ENCODE measurements at places on chromosomes 2 and 18.

- DNase-seq, result no peak
Measured at GRCh38 chr2:69083235-69083748, 70.3 kb downstream of the ANTXR1 start.

GRCh38 chr18:35247412-35248249 is 6.8 kb downstream of the ZNF397 start:
- no peak for DNase-seq

DNA sequence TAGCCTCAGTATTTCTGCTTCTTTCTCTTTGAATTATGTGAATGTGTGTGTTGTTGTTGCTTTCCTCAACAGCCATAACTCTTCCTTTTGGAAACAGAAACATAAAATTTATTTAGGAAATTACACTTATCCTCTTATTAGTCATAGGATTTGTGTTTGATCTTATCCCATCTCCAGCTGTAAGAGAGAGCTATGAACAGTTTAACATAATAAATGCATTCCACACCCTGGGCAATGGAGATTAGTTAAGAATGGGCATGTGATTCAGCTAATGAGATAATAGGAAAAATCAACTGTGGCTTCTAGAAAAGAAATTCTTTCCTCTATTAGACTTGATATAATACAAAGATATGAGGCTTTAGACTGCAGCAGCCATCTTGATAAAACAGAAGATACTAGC is 55.0 kb downstream of the SCN7A start:
- DNase-seq, result no peak

- DNase-seq, result no peak
Measured at GRCh38 chr2:230697676-230698075, 15.0 kb upstream of the CAB39 start.

- DNase-seq, result no peak
Measured at GRCh38 chr2:205714058-205714776, 31.9 kb downstream of the NRP2 start.

DNA sequence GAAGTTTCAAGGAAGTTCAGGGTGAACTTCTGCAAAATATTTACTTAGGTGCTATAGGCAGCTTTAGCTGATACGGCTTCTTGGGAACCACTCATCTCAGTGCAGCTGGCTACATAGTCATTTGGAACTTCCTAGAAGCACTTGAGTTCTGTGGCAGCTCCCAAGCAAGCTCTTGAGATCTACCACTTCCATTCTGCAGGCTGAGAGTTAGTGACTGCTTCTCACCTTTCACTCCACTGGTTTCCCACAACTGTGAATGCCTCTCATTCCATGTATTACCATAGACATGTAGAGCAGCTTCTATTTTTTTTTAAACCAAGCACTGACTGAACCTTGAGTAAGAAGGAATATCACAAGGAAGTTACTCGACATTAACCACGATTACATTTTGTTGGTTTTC is 994.1 kb upstream of the ACVR2A start:
- DNase-seq, result no peak

GRCh38 chr2:30349691-30350090 is 97.4 kb upstream of the LCLAT1 start:
- no peak for DNase-seq

DNA sequence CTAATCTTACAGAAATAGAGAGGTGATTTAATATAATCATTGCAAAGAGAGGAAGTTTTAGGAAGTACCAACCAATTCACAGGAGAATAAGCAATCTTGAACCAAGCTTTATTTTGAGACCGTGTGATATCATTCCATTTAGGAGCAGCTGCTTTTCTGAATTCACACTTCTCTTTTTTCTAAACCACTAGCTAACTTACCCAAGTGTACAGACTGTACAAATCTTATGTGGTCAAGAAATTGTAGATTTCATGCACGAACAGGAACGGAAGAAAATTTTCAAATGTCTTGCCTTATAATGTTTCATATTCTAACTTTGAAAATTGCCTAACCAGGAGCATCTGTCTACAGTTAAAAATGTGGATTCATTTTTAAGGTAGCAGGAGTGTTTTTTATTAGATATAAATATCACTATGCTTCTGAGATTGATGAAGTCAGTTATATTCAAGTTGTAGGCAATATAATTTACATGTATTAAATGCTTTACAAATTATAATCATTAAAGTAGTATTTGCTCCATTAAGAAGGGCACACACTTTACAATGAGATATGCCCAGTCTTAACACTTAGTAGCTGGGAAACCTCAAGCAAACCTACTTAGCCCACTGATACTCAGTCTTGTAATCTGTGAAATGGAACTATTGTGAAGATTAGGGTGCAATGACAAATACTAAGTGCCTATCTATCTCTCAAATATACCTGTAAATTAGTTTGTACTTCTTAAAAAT is 302.2 kb upstream of the STON1 start:
- no peak for DNase-seq

DNA sequence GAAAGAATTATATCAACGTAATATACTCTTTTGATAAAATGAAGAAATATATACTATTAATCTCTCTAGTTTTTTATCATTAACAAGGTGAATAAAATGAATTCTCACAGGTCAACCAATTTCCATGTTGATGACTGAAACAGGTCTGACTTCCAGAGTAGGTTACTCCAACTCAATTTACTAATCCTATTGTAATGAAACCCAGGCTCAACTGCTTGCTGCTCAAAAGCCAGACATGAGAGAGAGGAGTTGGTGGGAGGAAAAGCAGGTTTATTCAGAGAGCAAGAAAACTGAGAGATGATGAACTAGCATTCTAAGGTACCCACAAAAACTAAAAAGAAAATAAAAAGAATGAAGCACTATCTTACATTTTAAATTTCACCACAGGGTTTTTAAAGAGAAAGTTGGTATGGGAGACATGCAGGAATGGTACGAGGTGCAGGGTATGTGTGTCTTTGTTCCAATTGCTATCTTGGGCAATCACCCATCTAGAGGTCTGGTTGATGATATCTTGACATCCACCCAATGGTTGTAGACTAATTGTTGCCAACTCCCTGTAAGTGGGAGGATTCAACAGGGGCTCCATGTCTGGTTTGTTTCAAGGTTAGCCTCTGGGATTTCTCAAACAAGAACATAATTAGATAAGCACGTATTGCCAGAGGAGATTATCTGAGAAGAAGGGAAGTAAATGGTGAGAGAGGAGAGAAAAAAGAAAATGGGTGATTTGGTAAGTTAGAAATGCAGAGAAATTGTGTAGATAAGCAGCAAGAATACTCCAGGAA is 471.4 kb upstream of the REG3G start:
- DNase-seq, result no peak

GRCh38 chr18:76967721-76968472 is 145.5 kb downstream of the ZNF236 start:
- no peak for DNase-seq

- DNase-seq, result no peak
Measured at GRCh38 chr18:21341141-21341540, 99.1 kb downstream of the GREB1L start.

DNA sequence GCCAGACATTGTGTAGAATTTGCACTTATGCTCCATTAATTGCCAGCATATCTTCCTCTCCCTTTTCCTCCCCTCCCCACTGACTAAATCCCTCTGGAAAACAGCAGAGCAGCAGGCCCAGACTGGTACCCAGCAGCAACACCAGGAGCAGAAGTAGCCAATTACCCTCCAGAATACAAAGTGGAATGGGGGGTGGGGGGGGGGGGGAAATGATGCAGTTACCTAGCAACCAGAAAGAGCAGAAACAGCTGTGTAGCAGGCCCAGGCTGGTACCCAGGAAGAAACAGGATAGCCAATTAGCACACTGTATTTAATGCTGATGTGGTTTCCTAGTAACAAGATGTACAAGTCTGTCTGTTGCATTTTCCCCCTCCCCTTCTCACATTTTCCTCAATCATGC is 52.3 kb downstream of the KLF7 start:
- DNase-seq, result no peak

Measured in esophagus squamous epithelium (tissue), 5 donors.